ENCODE measurements at places on chromosomes 4 and X. TPM values are rescaled to one million over a fixed set of nuclear protein-coding genes. Genes with fewer than 3 reads are reported as not detected.

DDX60 gene
- 2.9 TPM for polyA plus RNA-seq

- H3K36me3 ChIP-seq = no peaks in the 10 kb centered on the region
- no peaks in the 10 kb centered on the region for H3K4me1 ChIP-seq
- H3K4me3 ChIP-seq = no peak overlapping the region
- H3K27me3 ChIP-seq = no peaks in the 10 kb centered on the region
- no peak for DNase-seq
- H3K27ac ChIP-seq = no peak overlapping the region
These were observed 111.7 kb downstream of the AMER1 start for GRCh38 chrX:64093761-64094160.

GRCh38 chr4:172736046-172736445 lies 432.6 kb upstream of the GALNT7 start:
- no peak overlapping the region for H3K27ac ChIP-seq
- H3K4me1 ChIP-seq = no peaks in the 10 kb centered on the region
- DNase-seq = no peak
- no peak overlapping the region for H3K4me3 ChIP-seq
- no peaks in the 10 kb centered on the region for H3K36me3 ChIP-seq

DNA sequence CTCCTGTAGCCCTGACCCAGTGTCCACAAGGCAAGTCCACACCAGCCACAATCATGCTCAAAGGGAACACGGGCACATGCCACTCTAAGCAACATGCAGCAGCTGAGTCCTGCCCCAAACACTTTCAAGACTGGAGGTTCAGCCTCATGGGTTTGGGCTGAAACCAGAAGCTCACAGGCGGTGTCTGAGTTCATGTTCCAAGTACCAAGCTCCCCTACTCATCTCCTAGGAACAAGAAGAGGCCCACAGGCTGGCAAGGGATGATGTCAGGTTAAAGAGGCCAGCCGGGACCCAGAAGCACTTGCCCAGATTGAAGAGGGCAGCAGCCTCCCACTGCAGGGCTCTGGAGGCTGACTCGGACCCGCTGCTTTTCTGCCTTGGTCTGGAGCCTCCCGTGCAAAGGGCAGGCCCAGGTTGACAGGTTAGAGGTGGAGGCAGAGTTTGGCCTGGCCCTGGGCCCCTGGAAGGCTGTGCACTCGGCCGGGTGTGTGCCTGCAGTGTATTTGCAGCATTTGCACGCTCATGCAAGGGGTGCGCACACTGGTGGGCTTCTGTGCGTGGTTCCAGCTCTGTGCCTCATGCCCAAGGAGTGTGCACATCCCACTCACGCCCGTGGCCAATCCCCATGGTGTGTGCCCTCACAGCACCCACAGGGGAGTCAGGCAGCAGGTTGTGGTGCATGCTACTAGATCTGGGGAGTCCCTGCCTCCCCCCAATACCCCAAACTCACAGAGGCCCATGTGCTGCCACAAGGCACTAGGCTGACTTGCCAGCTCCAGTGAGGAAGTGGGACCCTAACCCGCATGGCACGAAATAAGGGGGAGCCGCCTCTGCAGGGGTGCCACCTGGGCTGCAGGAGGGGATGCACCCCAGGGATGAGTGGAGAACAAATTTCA lies 2.4 kb downstream of the HMX1 start:
- H3K27ac ChIP-seq = no peak overlapping the region
- H3K4me1 ChIP-seq = peaks cover 17% of the 10 kb centered on the region
- no peak overlapping the region for H3K4me3 ChIP-seq

GRCh38 chrX:31543634-31544033 lies 471.8 kb upstream of the FTHL17 start:
- H3K36me3 ChIP-seq = no peaks in the 10 kb centered on the region
- H3K4me3 ChIP-seq = no peak overlapping the region
- H3K4me1 ChIP-seq = no peaks in the 10 kb centered on the region
- DNase-seq = no peak
- H3K27ac ChIP-seq = no peak overlapping the region
- no peaks in the 10 kb centered on the region for H3K27me3 ChIP-seq

CLGN gene
- 6.4 TPM for polyA plus RNA-seq

- no peak for DNase-seq
- peak overlapping the region; percentile 73 for H3K27ac ChIP-seq
- no peak overlapping the region for H3K4me3 ChIP-seq
- H3K27me3 ChIP-seq = peaks cover 29% of the 10 kb centered on the region
- no peaks in the 10 kb centered on the region for H3K36me3 ChIP-seq
These were observed 10.6 kb downstream of the HAND2 start for GRCh38 chr4:173519111-173520101.

DNA sequence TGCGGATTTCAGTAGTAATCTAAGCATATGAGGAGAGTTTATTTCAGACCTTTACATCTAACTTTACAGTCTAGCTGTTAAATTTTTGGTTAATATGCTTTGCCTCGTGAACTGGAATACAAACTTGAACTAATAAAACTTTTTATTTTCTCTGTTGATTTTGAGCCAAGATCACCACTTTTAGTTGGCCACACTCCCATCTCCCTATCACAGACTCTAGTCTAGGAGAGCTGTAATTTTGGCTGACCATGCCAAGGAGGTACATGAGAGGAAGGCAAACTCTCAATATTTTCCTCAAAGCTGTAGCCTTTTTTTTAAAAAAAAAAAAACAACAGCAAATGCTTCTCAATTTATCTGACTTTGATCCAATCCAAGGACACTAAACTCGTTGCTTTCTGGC lies 597.5 kb upstream of the PCDH7 start:
- DNase-seq = no peak
- no peaks in the 10 kb centered on the region for H3K27me3 ChIP-seq
- H3K4me3 ChIP-seq = no peak overlapping the region
- H3K36me3 ChIP-seq = no peaks in the 10 kb centered on the region

SCARB2 gene
- 58.2 TPM for polyA plus RNA-seq

GRCh38 chr4:907691-908425 lies 24.3 kb downstream of the GAK start:
- no peaks in the 10 kb centered on the region for H3K4me1 ChIP-seq
- no peak for DNase-seq
- H3K4me3 ChIP-seq = no peak overlapping the region
- peaks cover 39% of the 10 kb centered on the region for H3K36me3 ChIP-seq
- no peaks in the 10 kb centered on the region for H3K27me3 ChIP-seq
- H3K27ac ChIP-seq = no peak overlapping the region

SHROOM4 gene
- 0.62 TPM for polyA plus RNA-seq

- H3K4me3 ChIP-seq = no peak overlapping the region
- no peak for DNase-seq
These were observed 242.8 kb upstream of the NDST4 start for GRCh38 chr4:115356176-115356575.

RAB33A gene
- polyA plus RNA-seq = 0.13 TPM

EVC gene
- polyA plus RNA-seq = 0.76 TPM

DNA sequence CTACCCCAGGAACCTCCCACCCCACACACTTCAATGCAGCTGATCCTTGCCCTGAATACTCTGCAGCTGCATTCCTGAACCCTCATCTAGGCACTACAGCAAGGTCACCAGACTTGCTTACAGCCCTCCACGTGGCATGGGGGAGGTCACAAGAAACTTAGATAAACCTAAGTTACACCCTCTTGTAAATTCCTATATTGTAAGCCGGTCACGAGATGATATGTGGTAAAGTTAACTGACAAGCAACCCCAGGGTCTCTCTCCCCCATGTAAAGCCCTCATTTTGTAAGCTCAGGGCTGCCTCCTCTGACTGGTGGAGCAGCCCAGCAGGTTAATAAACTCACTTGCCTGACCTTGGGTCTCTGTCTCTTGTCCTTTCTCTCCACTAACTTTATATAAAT lies 570.7 kb downstream of the PCDH7 start:
- no peak overlapping the region for H3K27ac ChIP-seq
- DNase-seq = no peak
- H3K4me1 ChIP-seq = no peaks in the 10 kb centered on the region
- no peak overlapping the region for H3K4me3 ChIP-seq
- no peaks in the 10 kb centered on the region for H3K27me3 ChIP-seq
- no peaks in the 10 kb centered on the region for H3K36me3 ChIP-seq

GRCh38 chr4:102665527-102665926 lies 95.2 kb downstream of the MANBA start:
- no peak overlapping the region for H3K27ac ChIP-seq
- DNase-seq = no peak
- no peaks in the 10 kb centered on the region for H3K4me1 ChIP-seq
- H3K36me3 ChIP-seq = peaks cover 11% of the 10 kb centered on the region

SLC7A11 gene
- 0.02 TPM for polyA plus RNA-seq

DNA sequence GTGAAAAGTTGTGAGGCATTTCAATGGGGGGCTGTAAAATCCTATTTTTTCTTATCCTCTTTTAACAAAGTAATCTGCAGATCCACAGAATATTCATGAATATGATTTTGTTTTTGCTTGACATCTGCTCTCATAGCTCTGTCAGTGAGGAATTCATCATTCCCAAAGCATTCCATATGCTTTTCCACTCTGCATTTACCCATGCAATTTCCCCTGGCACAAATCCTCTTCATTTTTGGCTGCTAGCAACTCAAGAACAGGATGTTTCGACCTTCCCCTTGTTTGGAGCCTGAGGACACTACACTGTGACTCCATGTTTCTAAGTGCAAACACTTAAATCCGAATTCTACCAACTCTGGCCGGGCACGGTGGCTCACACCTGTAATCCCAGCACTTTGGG lies 48.5 kb downstream of the KLHL15 start:
- no peaks in the 10 kb centered on the region for H3K36me3 ChIP-seq
- no peak overlapping the region for H3K4me3 ChIP-seq
- H3K4me1 ChIP-seq = no peaks in the 10 kb centered on the region

DNA sequence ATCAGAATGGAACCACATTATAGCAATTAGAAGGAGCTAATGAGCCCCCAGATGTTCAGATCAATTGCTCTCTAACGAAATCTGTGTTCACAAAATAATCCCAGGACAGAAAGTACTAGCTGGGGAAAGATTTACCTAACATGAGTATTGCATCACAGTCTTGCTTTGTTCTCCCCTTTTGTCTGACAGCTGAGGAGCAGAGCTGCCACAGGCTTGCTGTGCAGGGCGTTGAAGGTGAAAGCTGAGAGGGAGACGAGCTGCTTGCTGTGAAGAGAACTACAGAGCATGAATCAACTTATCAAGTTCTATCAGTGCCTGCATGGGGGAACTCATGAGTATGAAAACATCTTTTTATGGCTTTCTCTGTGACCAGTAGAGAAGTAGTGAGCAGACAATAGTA lies 441.2 kb downstream of the CENPC start:
- H3K27ac ChIP-seq = no peak overlapping the region
- peaks cover 9% of the 10 kb centered on the region for H3K4me1 ChIP-seq
- no peak for DNase-seq
- H3K4me3 ChIP-seq = no peak overlapping the region

FAM184B gene
- polyA plus RNA-seq = not detected

SSX2 gene
- not detected for polyA plus RNA-seq

Data from liver (tissue), 10 donors.